ENCODE measurements at places on chromosomes 3 and 15.

- no peak for DNase-seq
Measured at GRCh38 chr3:177842302-177842701, 645.0 kb upstream of the TBL1XR1 start.

DNA sequence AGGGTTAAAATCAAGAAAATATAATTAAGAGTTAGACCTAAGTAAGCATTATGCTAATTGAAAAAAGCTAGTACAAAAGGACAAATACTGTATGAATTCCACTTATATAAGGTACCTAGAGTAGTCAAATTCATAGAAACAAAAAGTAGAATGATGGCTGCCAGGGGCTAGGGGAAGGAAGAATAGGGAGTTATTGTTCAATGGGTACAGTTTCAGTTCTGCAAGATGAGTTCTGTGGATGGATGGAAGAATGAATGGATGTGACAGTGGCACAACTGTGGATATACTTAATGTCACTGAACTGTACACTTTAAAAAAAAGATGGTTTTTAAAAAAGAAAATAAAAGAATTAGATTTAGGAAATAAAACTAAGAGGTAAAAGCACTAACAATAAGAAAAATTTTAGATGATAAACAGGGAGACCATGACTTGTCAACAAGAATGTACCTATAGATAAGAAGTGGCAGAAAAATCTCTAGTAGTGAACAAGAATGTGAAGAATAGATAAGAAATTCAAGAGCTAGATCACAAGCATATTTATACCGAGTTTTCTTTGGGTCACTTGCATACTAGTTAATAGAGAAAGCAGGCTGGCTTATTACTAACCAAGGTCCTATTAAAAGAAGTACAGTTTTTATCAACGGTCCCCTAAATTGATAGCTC lies 5.5 kb downstream of the IFT80 start:
- DNase-seq = no peak

DNA sequence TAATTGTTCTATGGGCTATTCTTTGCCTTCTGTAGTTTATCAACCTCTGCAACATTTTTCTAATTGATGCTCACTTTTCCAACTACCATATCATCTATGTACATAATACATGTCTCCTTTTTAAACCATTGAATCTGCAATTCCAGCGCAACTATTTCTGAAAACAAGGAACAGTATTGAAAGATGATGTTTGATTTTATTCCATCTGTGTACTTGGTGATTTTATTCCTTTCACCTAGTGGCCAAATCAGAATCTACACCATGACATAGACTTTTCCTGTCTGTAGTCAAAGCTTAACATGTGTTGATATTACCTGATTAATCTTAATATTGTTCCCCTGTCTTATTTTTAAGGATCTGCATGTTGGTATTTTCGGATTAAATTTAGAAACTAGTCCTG lies 13.0 kb downstream of the NKTR start:
- DNase-seq = no peak

DNA sequence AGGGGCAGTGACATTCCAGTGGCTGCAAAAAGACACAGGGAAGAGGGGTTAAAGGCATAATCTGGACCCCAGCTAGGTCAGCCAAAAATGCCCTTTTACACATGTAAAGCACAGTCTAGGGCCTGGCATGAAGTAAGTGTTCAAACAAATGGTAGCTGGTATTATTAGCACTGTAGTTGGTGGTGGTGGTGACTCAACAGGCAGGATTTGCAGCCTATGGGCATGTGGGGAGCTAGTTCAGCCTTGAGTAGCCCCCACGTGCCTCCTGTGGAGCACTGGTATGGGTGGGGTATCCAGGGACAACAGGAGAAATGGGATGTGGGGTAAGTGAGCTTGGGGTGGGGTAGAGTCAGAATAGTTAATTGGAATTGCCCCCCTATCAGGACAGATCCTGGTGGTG lies 27.6 kb downstream of the DNASE1L3 start:
- DNase-seq = no peak

DNA sequence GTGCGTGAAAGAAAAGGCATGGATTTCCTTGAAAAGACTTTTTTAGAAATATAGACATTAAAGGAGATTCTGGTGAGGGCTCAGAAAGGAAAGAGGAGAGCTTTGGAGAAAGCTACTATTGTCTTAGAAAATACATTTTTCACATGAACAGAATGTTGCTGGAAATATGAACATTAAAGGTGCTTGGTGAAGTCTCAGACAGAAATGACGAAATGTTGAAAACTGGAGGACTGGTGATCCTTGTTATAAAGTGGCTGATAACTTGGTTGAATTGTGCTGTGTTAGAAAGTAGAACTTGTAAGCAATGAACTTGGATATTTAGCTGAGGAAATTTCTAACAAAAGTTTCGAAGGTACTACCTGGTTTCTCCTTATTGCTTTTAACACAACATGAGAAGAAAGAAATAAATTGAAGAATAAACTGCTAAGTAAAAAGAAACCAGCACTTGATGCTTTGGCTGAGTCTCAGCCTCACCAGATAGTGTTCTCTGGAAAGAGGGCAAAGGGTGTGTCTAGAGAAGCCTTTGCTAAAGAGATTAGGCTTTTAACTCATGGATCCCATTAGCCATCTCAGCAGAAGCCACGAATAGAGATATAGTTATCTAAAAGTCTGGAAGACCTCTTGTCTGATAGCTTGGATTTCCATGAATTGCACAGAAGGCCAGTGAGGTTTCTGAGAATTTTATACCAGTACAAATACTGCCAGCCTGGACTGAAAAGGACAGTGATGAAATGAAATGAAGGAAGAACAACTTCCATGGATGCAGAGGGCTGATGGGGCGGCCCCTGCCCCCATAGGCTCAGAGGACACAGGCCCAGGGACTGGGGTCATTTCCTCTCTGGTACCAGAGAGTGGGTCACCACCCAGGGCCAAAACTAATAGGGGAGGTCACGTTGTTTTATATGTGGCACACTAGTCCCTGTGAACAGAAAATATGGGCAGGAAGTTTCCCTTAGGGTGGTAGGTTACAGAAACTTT lies 91.5 kb downstream of the RPL22L1 start:
- no peak for DNase-seq

All from NCI-H524 (cell line).